ENCODE measurements at places on chromosomes 1 and 21.

DNA sequence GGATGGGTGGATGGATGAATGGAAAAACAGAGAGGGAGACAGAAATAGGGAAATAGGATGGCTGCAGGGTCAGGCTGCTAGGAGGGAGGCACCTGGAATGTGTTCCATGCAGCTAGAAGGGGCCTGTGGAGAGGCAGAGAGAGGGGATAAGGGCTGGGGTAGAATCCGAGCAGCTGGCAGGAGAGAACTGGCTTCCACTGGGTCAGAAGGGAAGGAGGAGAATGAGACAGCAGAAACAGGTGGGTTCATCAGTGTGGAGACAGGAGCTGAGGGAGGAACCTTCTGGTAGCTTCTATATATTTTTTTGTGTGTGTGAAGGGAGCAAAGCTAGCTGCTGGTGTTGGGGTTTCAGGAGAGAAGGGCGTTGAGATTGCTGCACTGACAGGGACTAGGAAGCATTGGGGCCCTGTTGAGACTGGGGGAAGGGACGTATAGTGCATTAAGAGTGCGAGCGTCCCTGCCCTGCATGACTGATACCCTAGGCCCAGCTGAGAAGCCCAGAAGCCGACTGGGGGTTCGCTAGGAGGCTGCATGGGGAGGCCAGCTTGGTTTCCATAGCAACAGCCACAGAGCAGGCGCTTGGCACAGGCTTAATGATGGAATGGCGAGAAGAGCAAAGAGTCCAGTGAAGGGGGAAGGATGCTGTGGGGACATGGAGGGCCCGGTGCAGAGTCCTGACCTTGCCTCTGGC lies 14.8 kb upstream of the KIF21B start:
- H3K4me3 ChIP-seq: no peak overlapping the region
- no peaks in the 10 kb centered on the region for H3K27me3 ChIP-seq
- H3K36me3 ChIP-seq: no peaks in the 10 kb centered on the region
- H3K27ac ChIP-seq: no peak overlapping the region
- peaks cover 4% of the 10 kb centered on the region for H3K4me1 ChIP-seq
- no peak for DNase-seq

GRCh38 chr1:41537788-41538351 lies 53.4 kb upstream of the EDN2 start:
- no peak overlapping the region for H3K4me3 ChIP-seq
- no peaks in the 10 kb centered on the region for H3K27me3 ChIP-seq
- no peak overlapping the region for H3K27ac ChIP-seq
- H3K36me3 ChIP-seq: no peaks in the 10 kb centered on the region

DNA sequence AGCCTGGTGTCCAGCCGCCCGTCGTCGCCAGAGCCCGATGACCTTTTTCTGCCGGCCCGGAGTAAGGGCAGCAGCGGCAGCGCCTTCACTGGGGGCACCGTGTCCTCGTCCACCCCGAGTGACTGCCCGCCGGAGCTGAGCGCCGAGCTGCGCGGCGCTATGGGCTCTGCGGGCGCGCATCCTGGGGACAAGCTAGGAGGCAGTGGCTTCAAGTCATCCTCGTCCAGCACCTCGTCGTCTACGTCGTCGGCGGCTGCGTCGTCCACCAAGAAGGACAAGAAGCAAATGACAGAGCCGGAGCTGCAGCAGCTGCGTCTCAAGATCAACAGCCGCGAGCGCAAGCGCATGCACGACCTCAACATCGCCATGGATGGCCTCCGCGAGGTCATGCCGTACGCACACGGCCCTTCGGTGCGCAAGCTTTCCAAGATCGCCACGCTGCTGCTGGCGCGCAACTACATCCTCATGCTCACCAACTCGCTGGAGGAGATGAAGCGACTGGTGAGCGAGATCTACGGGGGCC lies 1.2 kb downstream of the OLIG2 start:
- H3K4me3 ChIP-seq: no peak overlapping the region
- H3K27me3 ChIP-seq: peaks cover 89% of the 10 kb centered on the region
- H3K27ac ChIP-seq: peak overlapping the region; percentile 70

GRCh38 chr1:91650764-91651163 lies 150.1 kb downstream of the CDC7 start:
- H3K36me3 ChIP-seq: no peaks in the 10 kb centered on the region
- no peak overlapping the region for H3K4me3 ChIP-seq
- H3K27me3 ChIP-seq: no peaks in the 10 kb centered on the region
- H3K27ac ChIP-seq: no peak overlapping the region
- peaks cover 6% of the 10 kb centered on the region for H3K4me1 ChIP-seq

- H3K4me3 ChIP-seq: no peak overlapping the region
- no peaks in the 10 kb centered on the region for H3K4me1 ChIP-seq
- no peak for DNase-seq
- H3K36me3 ChIP-seq: no peaks in the 10 kb centered on the region
- no peaks in the 10 kb centered on the region for H3K27me3 ChIP-seq
Measured at GRCh38 chr21:16145479-16145878, 415.7 kb downstream of the USP25 start.

GRCh38 chr1:79554688-79555087 lies 548.2 kb upstream of the ADGRL4 start:
- no peaks in the 10 kb centered on the region for H3K27me3 ChIP-seq
- no peaks in the 10 kb centered on the region for H3K4me1 ChIP-seq
- no peak overlapping the region for H3K27ac ChIP-seq
- H3K4me3 ChIP-seq: no peak overlapping the region
- no peaks in the 10 kb centered on the region for H3K36me3 ChIP-seq

- H3K4me3 ChIP-seq: peak overlapping the region; percentile 48
- peaks cover 19% of the 10 kb centered on the region for H3K4me1 ChIP-seq
- H3K27ac ChIP-seq: peak overlapping the region; percentile 54
Measured at GRCh38 chr1:23634518-23634839, 57.1 kb upstream of the RPL11 start.

GRCh38 chr21:44579833-44580144 lies 615 bp downstream of the KRTAP10-5 start:
- H3K27me3 ChIP-seq: peaks cover 7% of the 10 kb centered on the region
- DNase-seq: no peak
- no peak overlapping the region for H3K4me3 ChIP-seq

DNA sequence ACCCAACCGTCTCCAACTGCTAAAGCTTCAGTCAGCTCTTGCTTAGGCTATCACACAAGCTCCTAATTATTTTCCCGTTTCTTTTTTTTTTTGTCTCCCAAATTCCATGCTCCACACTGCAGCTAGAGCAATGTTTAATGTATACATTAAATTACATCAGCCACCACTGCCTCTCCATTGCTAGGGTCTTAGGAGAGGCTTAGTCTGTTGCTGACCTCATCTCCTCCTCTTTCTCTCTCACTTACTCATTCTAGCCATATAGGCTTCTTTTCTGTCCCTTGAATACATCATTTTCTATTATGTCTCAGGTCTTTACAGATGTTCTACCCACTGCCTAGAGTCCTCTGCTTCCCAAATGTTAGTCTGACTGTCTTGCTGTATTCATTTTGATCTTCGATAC lies 138.1 kb upstream of the ST6GALNAC5 start:
- no peaks in the 10 kb centered on the region for H3K36me3 ChIP-seq
- H3K4me3 ChIP-seq: no peak overlapping the region
- H3K27ac ChIP-seq: no peak overlapping the region

DNA sequence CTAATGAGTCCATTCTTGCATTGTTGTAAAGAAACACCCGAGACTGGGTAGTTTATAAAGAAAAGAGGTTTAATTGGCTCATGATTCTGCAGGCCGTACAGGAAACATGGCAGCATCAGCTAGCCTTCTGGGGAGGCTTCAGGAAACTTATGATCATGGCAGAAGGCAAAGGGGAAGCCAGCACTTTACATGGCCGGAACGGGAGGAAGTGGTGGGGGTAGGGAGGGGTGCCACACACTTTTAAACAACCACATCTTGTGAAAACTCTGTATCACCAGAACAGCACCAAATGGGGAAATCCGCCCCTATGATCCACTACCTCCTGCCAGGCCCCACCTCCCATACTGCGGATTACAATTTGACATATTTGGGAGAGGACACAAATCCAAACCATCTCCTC lies 43.9 kb downstream of the NOS1AP start:
- peaks cover 1% of the 10 kb centered on the region for H3K4me1 ChIP-seq
- no peak for DNase-seq
- H3K27me3 ChIP-seq: peaks cover 28% of the 10 kb centered on the region
- no peak overlapping the region for H3K4me3 ChIP-seq
- H3K27ac ChIP-seq: no peak overlapping the region
- no peaks in the 10 kb centered on the region for H3K36me3 ChIP-seq

- no peaks in the 10 kb centered on the region for H3K36me3 ChIP-seq
- H3K4me1 ChIP-seq: no peaks in the 10 kb centered on the region
- no peaks in the 10 kb centered on the region for H3K27me3 ChIP-seq
- H3K27ac ChIP-seq: no peak overlapping the region
- no peak overlapping the region for H3K4me3 ChIP-seq
Measured at GRCh38 chr1:30232288-30232899, 491.0 kb downstream of the MATN1 start.

DNA sequence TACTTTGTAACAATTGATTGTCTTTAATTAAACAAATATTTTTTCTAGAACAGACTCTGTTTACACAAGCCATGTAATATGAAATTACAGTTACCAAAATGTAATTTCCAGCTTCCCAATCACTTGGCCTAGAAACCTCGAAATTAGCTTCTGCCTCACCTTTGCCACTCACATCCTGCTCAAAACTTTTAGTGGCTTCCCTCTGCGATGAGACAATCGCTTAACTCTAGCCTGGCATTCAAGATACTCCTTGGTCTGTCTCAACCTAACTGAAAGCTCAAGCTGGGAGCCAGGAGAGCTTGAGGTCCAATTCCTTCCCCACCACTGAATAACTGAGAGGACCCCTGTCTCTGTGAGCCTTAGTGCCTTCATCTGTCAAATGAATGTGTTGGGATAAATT lies 42.8 kb downstream of the GFI1 start:
- H3K4me1 ChIP-seq: peaks cover 25% of the 10 kb centered on the region
- H3K4me3 ChIP-seq: no peak overlapping the region
- peaks cover 5% of the 10 kb centered on the region for H3K27me3 ChIP-seq
- no peak overlapping the region for H3K27ac ChIP-seq
- no peak for DNase-seq

DNA sequence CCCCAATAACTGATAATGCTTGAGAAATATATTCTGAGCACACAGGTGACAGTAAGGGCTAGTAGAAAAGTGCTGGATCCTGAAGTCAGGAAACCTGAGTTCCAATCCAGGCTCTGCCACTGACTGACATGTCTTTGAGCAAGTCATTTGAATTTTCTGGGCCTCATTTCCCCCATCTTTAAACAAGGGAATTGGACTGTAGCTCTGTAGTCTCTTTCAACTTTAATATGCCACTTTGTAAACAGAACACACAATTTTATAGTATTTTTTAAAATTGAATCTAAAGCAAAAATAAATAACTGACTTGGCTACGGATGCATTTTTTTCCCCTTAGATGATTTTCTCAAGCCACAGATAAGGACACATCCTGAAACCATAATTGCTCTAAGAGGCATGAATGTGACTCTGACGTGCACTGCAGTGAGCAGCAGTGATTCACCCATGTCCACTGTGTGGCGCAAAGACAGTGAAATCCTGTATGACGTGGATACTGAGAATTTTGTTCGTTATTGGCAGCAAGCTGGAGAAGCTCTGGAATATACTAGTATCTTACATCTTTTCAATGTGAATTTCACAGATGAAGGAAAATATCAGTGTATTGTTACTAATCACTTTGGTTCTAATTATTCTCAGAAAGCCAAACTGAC lies 37.0 kb downstream of the LRIG2 start:
- peaks cover 46% of the 10 kb centered on the region for H3K36me3 ChIP-seq
- no peaks in the 10 kb centered on the region for H3K4me1 ChIP-seq
- DNase-seq: no peak
- no peak overlapping the region for H3K4me3 ChIP-seq
